ENCODE measurements at places on chromosomes 7 and 10.

DNA sequence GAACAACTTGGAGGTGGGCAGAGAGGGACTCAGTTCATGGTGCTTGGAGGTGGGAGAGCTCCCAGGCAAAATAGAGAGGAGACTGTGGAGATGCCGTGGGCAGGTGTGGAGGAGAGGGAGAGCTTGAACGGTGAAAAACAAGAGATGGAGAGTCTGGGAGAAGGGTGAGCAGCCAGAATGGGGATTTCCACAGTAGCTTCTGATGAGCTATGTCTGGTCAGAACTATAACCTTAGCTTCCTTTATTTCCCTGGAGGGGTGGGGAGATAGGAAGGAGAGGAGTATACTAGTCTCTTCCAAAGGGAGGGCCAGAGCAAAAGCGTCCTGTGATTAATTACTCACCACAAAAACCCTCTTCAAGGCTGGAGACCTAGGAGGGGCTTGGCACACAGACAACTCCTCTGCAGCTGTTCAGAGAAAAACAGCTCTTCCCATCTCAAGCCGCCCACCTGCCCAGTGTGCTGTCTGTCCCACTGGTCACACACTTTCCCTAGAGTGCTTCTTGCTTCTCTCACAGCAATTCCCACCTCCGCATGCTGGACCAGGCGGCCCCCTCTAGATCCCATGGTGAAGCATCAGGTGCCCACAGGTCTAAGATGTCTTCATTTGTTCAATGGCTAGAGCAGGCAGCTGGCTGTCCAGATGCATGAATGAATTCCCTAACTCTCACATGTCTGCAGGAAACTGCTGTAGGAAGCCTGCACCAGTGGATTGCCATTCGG, 41.9 kb downstream of the TAS2R41 start:
- no peak for DNase-seq

DNA sequence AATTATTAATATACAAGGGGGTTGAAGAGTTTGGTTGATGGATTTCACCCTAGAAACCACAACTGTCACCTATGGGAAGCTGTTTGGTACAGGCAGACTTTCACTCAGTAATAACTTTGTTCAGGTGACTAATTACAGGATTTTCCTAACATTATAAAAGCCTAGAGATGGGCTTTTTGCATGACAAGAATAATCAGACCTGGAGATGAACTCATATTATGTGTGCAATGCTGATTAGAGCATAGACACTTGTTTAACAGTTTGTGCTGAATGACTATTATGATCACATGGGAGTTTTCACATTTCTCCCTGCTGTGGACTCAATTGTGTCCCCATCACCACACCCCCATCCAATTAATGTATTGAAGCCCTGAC, 90.2 kb upstream of the STEAP4 start:
- no peak for DNase-seq

DNA sequence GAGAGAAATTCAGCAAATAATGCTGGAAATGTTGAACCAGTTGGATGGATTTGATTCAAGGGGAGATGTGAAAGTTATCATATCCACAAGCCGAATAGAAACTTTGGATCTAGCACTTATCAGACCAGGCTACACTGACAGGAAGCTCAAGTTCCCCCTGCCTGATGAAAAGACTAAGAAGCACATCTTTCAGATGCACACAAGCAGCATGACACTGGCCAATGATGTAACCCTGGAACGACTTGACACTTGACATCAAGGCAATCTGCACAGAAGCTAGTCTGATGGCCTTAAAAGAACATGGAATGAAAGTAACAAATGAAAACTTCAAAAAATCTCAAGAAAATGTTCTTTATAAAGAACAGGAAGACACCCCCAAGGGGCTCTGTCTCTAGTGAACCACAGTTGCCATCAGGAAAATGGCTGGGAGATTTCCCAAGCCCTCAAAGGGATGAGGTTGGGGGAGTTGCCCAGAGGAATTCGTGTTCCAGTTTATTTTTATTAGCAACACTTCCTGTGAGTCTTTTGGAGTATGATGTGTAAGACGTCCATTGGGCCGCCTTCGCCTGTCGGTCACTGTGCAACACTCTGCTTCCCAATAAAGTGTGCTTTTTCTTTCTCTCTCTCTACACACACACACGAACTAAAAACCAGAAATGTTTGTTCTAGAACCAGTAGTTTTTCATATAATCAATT, 200.0 kb downstream of the HIBADH start:
- DNase-seq: no peak

DNA sequence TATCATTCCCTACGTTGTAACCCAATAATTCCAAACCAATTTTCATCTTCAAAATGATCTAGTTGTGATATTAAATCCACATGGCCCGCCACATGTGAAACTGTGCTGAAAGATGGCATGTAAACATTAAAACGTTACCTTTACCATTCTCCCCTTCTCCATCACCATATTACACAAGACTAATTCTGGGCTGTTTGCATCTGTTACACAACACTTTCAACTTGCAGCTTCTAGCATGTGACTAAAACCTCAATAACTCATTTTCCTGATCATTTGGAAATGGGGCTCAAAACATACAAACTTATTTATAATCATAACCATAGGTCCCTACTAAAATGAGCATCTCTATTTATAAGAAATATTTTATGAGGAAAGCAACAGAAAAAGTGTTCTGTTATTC, 4.7 kb downstream of the MTERF1 start:
- no peak for DNase-seq

GRCh38 chr7:155093596-155093995, 23.5 kb downstream of the HTR5A start:
- DNase-seq: no peak

GRCh38 chr10:43043342-43043772, 33.5 kb upstream of the RET start:
- no peak for DNase-seq

DNA sequence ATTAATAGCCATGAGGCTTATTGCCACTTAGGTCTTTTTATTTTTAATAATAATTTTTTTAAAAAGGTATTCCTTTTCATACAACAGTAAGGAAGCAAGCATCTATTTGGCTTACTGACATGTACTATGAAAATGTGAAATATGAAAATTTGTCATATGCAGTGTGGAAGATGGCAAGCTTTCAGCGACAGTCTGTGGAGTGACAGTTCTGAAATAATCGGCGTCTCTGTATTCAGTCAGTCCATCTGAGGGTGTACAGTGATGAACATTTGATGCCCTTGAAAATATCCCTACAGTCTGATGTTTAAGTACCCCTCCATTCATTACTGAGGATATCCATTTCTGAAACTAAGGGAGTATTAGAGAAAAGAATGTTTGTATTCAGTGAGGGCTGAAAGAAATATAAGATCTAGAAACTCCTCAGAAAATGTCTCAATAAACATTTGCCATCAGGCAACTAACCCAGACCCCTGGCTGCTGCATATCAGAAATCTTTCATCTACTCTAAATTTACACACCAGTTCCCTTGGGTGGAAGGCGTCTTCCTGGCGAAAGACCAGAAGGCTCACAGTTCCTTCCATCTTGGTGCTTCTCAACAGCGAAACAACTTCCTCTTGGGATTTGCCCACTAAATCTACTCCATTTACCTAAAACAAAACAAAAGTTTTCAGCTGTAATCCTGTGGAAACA, 440.6 kb downstream of the PARD3 start:
- no peak for DNase-seq

GRCh38 chr7:157587805-157588560, 251.2 kb downstream of the DNAJB6 start:
- DNase-seq: no peak

- no peak for DNase-seq
Observed at GRCh38 chr7:47186316-47186715, 395.6 kb downstream of the TNS3 start.

GRCh38 chr10:112614586-112614985, 167.6 kb downstream of the VTI1A start:
- DNase-seq: no peak

GRCh38 chr7:1758028-1758858, 88.2 kb downstream of the ELFN1 start:
- no peak for DNase-seq

DNA sequence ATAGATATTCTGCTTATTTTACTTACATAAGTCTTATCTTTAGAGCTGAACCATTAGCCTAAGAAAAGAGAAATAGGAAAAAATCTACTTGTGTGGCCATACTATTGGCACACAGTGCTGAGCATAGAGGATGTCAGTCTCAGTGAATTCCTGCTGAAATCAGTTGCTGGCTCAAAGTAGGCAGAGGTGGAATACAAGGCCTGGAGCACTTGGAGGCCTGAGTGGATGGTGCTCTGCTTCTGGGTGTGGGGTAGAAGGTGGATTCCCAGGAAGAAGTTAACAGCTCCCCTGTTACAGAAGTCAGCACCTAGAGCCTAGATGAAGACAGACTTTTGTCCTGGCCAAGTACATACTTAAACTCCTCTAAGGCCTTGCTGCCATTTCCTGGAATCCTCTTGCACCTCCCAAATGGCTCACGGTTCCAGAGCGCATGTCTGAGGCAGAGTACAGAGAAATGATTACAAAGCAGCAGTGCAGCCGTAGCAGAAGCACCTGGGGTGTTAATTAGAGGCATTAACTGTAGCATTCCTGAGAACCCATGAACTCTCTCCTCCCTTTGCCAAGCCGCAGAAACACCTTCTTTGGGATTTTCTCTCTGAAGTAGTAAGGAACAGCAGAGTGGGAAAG, 18.0 kb upstream of the XPNPEP1 start:
- DNase-seq: no peak

- DNase-seq: no peak
Observed at GRCh38 chr10:119980956-119981750, 88.6 kb downstream of the SEC23IP start.

DNA sequence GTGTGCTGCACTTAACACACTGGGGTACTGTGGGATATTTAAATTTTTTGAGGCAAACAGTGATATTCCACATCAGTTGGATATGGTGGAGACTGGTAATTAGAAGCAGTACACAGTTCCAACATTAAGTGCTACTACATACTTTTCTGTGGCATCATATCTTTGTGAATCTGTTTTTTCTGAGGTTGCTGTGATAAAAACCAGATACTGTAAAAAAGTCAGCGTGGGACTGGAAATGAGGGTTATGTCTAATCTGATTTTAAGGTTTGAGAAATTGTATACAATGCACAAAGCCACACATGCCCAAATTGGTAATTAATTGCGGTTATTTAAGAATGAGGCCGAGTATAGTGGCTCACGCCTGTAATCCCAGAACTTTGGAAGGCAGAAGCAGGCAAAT, 41.2 kb downstream of the TBC1D12 start:
- no peak for DNase-seq

DNA sequence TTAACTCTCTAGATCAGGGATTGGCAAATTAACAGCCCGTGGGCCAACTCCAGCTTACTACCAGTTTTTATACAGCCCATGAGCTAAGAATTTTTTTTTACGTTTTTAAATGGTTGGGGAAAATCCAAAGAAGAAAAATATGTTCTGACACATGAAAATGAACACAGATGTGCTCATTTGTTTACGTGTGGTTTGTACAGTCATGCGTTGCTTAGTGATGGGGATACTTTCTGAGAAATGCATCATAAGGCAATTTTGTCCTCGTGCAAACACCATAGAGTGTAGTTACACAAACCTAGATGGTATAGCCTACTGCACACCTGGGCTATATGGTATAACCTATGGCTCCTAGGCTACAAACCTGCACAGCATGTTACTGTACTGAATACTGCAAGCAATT, 8.3 kb upstream of the SMKR1 start:
- DNase-seq: no peak

DNA sequence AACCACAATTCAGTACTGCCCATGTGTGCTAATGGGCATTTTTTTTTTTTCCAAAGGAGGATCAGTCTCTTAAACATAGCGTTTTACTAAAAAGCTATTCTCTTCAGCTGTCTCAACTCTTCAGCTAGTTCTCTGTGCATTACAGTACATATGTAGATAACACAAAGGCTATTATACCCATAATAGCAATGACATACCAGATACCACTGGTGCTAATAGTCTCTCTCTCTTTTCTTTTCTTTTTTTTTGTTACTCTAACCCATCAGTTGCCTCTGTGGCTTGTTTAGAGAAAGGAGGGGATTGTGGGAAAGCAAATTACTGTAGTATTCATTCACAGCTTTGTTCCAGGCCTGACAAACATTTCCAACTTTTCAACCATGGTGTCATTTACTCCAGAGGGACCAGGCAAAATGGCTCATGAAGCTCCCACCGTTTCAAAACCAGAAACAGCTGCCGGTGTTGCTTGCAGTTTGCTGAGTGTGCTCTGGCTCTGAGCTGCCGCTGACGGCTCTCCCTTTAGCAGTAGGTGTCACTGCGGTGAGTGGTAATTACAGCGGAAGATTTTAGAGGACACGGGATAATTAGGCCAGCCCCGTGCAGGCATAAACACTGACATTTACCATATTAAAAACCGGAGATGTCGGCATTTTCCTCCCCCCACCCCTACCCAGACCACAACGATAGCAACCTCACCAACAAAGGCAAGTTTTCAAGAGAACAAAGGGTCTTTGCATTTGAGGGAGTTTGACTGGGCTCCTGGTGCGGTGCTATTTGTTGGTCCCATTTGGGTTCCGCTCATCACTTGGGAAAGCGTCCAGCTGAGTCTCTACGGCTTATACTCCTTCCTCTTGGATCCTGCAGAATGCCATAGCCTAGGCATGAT, 1005.5 kb downstream of the KCNMA1 start:
- DNase-seq: no peak

- no peak for DNase-seq
Observed at GRCh38 chr7:1712907-1713501, 42.9 kb downstream of the ELFN1 start.

- DNase-seq: no peak
Observed at GRCh38 chr10:125085258-125086054, 74.9 kb downstream of the CTBP2 start.

DNA sequence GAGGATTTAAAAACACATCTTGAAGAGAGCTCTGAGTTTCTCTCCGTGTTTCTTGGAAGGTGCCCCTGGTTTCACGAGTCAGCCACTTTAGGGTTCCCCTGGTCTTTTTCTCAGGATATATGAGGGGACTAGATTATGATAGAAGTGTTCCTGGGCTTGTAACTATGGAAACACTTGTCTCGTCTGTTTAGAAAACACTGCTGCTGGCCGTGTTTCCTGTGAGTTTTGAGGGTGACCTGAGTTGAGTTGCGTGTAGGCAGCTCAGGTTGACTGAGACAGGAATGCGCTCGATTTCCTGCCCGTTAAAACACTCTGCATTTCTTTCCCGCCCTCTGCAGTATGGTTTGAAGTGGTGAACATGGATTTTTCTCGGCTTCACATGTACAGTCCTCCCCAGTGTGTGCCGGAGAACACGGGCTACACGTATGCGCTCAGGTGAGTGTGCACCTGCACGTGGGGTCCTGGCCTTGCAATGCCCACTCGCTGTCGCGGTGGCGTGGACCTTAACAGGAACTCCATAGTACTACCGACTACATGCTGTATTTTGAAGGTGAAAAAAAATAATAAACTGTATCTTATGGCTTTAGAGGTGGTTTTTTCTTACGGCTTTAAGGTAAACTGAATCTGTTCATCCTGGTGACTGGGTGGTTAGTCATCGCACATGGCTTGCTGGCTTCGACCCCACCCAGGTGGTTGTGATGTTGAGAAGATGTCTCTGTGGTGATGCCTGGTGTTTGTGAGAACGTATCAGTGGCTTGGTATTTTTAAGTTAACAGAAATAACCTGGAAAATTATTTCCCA, at the start of gene SUN1:
Gene SUN1 (plus strand): TSS at position 310 of the 801 bp plus-strand sequence. CDS start 49 bp downstream, at position 359.
- DNase-seq: no peak

- no peak for DNase-seq
Observed at GRCh38 chr10:113753020-113753692, 1.7 kb downstream of the PLEKHS1 start.

GRCh38 chr10:108989976-108990375, 933.3 kb downstream of the XPNPEP1 start:
- no peak for DNase-seq

All from cortex of kidney (tissue), 1 donor.